Stimulated activated CD8-positive, alpha-beta memory T cell treated with anti-CD3 and anti-CD28 coated beads, Interleukin-15, amount 100 ng/mL, for 4 hours (primary cell): ENCODE measurements at places on chromosomes 5 and 9.

- DNase-seq: no peak
Measured at GRCh38 chr9:27189426-27189825, 80.4 kb downstream of the TEK start.

DNA sequence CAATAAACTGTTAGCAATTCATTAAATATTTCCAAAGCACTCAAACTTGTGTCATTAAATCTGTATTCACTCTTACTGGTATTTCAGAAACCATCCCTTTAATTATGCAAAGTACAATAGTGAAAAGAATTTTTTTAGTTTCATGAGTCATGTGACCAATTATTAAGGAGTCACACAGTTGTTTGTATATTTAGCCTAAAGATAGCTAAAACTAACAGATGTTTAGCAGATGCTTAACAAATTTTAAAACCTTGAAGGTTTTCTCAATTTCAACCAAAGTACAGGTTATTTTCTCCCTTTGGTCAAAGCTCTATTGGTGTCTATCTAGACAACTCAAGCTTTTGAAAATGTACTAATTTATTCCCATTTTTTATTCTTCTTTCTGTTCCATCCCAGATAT, 44.1 kb downstream of the PJA2 start:
- DNase-seq: no peak

DNA sequence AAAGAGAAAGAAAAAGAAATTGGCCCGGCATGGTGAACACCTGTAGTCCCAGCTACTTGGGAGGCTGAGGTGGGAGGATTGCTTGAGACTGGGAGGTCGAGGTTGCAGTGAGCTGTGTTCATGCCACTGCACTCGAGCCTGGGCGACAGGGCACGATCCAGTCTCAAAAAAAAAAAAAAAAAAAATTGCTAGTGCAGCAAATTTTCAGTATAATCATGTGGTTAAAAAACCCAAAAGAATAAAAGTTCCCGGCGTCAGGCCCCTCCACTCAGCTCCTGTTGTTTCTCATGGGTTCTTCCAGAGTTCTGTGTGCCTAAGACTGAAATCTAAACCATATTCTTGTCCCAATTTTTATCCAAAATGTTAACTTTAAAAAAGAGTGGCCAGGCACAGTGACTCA, 49.1 kb downstream of the WNK2 start:
- DNase-seq: no peak

DNA sequence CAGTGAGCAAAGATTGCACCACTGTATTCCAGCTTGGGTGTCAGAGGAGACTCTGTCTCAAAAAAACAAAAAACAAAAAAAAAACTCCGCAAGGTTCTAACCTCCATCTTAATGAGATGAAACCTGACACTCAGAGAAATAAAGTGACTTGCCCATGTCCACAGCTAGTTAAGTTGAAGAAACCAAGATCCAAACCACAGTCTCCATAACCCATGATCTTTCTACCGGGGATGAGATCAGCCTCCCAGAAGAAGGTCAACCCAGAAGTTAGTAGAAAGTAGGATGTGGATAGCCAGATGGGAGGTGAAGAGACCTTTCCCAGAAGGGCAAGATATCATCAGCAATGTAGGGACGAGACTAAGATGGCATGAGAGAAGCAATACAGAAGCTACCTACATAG, 140.4 kb upstream of the ADRA1B start:
- no peak for DNase-seq

DNA sequence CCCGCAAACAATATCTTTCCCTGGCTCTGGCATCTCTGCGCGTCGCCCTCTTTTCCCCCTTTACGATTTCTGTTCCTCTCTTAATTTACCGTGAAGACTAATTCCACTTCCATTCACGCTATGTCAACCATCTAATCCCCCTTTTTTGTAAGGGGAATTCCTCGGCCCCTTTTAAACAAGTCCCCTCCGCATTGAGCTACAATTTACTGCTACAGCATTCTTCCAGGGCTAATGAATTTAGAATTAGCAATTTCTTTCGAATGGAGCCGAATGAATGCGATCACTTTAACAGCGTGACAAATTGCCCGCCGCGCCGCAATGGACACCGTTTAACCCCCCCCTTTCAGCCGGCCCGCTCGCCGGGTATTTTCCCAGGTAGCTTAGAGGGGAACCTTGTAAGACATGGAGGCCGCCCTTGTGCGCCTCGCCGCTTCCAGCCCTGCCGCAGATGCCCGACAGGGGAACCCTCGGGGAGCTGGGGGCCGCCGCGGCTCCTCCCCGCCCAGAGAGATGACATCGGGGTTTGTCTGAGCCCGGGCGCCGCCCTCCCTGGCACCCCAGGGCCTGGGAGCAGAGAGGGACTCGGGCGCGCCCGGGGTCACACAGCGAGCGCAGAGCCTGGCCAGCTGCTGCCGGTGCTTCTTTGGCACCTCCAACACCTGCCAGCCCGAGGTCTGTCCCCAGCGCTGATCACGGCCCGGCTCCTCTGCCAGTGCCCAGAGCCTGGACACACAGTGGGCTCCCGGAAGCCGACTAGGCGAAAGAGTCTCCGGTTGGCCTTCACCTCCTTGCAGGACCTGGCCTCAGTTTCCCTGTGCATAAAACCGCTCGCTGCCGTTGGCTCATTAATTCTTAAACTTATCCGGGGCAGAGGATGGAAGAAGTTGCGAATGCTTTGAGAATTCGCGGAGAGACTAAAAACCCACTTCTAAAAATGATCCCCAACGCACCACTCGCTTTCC, 1.3 kb downstream of the PRDM12 start:
- no peak for DNase-seq

GRCh38 chr5:75049456-75050351, 2.7 kb downstream of the GCNT4 start:
- DNase-seq: peak; percentile 36

- DNase-seq: peak; percentile 58
Measured at GRCh38 chr9:129489838-129490582, 130.9 kb downstream of the C9orf50 start.

GRCh38 chr5:83025690-83026478, 51.3 kb downstream of the TMEM167A start:
- DNase-seq: no peak

- no peak for DNase-seq
Measured at GRCh38 chr5:181045316-181045715, 5.2 kb downstream of the BTNL9 start.

DNA sequence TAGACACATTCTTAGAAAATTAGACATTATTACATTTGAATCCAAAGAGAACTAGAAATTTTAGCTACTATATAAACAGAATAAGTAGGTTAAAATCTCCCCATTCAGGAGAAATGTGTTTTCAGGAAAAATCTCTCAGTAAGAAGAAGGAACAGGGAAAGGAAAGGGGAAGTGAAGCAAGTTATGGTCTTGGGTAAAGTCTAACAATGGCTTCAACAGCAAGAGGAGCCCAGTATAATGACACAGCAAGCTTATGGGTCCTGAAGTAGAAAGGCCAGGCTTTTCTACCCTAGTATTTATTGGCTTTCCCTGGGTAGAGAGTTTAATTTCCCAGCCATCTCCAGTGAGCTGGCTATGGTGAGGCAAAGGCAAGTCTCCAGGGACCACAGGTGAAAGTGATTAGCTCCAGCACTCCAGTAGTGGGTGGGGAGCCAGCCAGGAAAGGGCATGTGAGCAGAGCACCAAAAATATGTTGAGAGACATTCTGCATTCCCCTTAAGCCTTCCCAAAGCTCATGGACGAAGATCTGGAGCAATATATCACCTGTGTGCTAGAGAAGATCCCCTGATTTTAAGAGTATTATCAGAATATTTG, 981.7 kb downstream of the NR2F1-AS1 start:
- no peak for DNase-seq

DNA sequence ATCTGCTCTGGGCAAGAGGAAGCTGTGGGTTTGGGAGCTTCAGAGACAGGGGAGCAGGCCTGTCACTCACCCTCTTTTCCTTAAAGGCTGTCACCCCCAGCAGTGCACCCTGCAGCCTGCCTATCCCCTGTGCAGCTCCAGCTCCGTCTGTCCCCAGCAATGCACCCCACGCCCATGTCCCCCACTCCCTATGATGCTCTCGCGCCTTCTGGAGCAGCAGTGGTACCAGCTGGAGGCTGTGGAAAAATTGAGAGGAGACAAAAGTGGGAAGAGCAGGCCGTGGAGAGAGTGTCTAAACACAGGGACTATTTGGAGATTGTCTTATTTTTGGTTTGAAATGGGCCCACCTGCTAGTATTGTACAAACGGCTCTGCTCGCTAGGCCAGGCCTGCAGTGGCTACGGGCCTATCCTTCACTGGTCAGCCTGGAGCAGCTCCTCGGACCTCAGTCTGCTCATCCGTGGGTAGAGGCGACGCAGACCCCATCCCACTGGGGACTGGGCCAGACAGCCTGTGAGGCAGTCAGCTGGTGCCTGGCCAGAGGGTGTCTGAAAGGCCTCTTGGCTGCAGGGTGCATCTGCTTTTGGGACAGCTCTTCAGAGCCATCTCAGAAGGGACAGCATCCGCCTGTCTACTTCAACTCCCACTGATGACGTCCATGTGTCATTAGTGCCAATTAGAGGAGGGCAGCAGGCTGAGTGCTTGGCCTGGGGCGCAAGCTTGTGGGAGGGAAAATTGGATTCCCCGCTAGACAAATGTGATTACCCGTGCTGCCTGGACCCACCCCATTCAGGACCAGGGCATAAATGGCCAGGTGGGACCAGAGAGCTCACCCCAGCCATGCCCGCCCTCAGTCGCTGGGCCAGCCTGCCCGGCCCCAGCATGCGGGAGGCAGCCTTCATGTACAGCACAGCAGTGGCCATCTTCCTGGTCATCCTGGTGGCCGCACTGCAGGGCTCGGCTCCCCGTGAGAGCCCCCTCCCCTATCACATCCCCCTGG, at the start of gene DBH:
TSS of gene DBH (plus strand) at position 831 of the 999 bp plus-strand sequence. CDS start at position 840, 9 bp downstream.
- DNase-seq: no peak

DNA sequence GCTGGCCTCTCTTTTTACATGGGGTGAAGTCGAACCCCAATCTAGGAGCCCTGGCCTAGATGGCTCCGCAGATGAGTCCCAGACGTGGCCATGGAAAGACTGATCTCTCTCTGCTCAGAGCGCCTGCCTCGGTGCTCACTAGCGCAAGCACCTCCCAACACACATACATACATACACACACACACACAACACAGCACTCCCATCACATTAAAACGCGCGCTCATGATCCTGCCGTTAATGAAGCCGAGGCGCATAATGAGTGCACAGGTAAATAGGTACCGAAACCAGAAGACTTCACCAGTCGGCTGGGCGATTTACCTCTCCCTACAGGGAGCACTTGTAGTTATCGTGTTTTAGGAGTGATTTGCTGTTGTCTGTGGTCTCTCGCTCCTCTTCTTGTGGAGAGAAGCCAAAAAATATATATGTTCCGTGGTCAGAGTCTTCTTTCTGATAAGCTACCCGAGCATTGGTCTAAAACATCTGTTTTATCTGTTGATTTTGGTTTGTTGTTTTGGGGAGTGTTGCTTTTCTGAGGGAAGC, 207.7 kb downstream of the MEF2C start:
- no peak for DNase-seq

- no peak for DNase-seq
Measured at GRCh38 chr9:131035548-131035947, 26.6 kb downstream of the LAMC3 start.
